ENCODE measurements at places on chromosomes 16 and 17.
A peak's percentile ranks its signal among the peaks of the same experiment; 100 is the strongest.

DNA sequence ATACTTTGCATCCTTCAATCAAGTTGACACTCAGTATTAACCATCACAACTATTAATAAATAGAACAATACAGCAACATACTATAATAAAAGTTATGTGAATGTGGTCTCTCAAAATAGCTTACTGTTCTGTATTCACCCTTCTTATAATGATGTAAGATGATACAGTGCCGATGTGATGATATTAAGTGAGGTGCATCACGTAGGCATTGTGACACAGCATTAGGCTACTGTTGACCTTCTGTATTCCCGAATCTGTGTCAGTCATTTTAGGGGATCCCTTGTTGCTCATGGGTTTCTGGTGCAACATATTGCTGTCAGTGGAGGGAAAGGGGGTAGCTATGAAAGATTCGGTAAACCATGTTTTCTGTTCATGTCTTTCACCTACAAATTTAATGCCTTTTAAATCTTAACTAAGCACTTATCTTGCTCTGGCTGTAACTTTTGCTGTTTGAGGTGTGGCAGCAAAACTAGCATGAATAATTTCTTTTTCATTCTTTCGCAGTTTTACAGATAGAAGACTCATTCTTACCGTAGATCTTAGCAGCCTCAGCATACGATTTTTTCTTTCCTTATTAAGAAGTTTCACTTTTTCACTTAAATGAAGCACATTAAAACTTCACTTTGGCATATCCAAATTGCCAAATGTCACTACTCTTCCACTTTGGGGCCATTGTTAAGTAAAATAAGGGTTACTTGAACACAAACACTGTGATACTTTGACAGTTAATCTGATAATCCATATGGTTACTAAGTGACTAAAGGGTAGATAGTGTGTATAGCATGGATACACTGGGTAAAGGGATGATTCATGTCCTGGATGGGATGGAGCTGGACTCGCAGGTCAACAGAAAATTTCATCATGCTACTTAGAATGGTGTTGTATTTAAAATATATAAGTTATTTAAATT, 29.6 kb downstream of the NFAT5 start:
- no peak for DNase-seq

- DNase-seq, result no peak
Measured at GRCh38 chr17:75808549-75808904, 23.9 kb downstream of the UNK start.

GRCh38 chr17:47742319-47743181, 9.5 kb downstream of the TBX21 start:
- DNase-seq, result peak; percentile 70

GRCh38 chr16:3734758-3735221, 17.5 kb upstream of the TRAP1 start:
- DNase-seq, result no peak

DNA sequence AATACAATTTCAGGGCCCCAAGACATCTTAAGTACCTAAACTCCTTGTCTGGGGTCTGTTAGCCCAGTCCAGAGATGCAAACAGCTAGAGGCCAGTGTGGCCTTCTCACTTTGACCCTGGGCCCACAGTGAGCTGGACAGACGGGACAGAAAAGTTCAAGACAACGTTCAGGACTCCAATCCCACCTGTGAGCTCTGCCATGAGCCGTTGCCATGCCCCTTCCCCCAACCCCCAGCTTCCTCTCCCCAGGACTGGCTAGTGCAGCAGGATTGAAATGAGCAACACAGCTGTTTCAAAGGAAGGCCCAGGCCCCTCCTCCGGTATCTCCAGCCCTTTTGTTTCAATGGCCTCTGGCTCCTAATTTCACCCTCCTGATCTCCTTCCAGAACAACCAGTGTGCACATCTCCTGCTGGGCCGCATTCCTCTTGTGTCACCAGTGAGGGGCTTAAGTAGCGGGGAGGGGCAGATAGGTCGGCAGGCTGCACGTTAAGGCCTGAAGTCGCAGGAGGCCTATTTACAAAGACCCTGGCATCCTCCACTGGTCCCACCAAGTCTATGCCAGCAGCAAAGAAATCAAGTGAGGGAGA, 11.3 kb downstream of the AXIN2 start:
- no peak for DNase-seq

All from SK-N-DZ (cell line).